ENCODE measurements at places on chromosomes 12 and 14. TPM values are rescaled to one million over a fixed set of nuclear protein-coding genes. Genes with fewer than 3 reads are reported as not detected.

- no peak for DNase-seq
These were observed 184.8 kb downstream of the ZFP36L1 start for GRCh38 chr14:68607867-68608573.

The TMEM121 gene
- total RNA-seq = 27.5 TPM

- DNase-seq = no peak
These were observed 167.6 kb downstream of the ACSS3 start for GRCh38 chr12:81245458-81245857.

- no peak for DNase-seq
These were observed 163.0 kb upstream of the FRMD6 start for GRCh38 chr14:51488569-51489220.

GRCh38 chr14:40847480-40847879 lies 759.2 kb upstream of the LRFN5 start:
- DNase-seq = peak; percentile 25
